Activated T-helper 1 cell treated with anti-CD3 and anti-CD28 coated beads, Interleukin-2, amount 50 U/mL, for 16 hours (primary cell): ENCODE measurements at places on chromosomes 4 and X.

DNA sequence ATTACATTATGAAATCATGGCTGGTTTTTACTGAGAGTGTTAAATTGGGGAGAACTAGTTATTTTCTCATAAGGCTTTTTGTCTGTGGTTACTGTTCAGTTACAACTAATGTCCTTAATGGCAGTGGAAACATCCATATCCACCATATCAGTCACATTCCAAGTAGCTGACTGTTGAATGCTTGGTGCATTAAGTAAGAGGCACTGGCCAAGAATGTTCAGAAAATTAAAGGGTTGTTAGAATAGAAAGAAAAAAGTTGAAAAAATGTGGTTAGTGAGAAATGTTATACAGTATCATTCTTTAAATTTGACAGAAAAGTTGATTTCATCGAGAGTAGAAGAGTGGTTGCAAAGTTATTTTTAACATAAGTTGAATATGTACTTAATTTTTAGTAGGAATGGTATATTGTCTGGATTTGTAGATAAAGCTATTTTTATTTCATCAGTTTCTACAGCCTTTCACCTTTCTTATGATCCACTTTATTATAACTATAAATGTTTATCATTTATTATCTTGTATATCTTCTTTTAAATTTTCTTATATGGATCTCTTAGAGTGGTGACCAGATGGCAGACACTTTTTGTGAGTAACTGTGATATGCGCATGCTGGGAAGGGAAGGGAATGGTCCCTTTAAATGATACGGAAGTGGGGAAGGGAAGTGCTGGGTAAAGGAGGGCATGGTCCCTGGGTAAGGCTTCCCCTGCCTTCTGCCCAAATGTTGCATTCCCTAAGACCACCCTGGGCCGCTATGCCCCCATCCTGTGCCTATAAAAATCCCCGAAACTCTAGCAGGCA lies 2407.1 kb downstream of the ARAP2 start:
- DNase-seq, result no peak

- DNase-seq, result no peak
Observed at GRCh38 chrX:112968351-112969133, 127.9 kb upstream of the AMOT start.

- DNase-seq, result no peak
Observed at GRCh38 chrX:126900937-126901336, 81.4 kb downstream of the PRR32 start.

DNA sequence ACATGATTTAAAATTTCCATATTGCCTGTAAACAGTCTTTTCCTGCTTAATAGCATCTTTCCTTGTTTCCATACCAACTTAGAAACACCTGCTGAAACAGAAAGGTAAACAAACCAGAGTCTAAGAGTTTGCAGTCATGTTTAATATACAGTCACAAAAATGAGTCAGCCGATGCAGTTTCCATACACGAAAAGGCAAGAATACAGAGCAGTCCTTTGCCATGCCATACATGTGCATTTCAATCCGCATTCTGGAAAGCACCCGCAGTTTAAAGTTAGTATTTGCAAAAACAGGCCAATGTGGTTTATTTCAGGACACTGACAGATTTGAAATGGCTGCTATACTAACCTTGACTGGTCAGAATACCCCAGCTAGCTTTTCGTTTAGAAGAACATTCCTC lies 32.1 kb downstream of the ASB5 start:
- DNase-seq, result no peak

DNA sequence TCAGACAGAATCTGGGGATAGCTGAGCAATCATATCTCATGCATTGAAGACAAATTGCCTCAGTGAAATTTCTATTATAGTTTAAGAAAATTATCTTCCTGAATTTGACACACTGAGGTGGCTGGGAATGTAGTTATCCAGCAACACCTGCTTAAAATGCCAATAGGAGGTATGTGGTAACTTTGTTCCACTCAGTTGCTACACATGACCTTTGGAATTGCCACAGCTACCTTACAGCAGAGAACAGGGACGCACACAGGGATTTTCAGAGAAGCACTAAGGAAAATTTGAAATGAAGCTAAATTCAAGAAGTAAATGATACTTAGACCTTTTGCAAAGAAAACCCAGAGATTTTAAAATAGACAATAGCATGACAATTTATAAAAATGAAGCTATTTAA lies 264.6 kb downstream of the IL1RAPL1 start:
- DNase-seq, result no peak

GRCh38 chrX:52265713-52266112 lies 81.0 kb downstream of the MAGED4 start:
- DNase-seq, result no peak

DNA sequence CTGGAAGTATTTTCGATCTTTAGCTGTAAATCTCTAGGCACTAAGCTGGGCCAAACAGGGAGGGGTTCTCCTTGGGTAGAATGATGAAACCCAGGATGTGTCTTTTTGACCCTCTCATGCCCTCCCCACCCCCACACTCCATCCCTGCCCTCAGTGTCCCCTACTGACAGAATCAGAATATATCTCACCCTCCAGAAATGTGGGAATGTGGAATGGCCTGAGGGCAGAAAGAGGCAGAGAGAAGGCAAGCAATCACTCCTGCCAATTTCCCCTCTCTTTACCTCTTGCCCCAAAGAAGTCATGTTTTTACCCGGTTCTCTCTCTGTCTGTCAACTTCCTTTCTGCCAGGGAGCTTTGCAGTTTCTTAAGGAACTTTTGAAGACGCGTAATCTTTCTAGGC lies 34.4 kb downstream of the RAP2C start:
- no peak for DNase-seq

- DNase-seq, result no peak
Observed at GRCh38 chr4:142376204-142376603, 469.9 kb downstream of the INPP4B start.

DNA sequence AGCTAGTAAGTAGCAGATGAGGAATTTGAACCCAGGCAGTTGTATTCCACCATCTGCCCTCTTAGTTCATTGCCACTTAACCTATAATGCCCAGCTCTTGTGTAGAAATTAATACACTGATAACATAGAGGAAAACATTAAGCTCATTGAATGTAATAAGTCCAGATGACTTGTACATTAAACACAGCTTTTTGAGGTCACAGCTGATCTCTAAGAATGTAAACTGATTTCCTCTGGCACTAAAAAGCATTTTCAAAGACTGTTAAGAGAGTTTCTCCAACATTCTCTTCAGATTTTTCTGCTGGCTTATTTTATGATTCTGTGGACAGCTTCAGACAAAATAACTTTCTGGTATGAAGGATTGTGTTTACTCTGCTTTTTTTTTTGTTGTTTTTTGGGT lies 42.7 kb downstream of the HPRT1 start:
- DNase-seq, result no peak

GRCh38 chr4:74423104-74423503 lies 21.8 kb upstream of the AREG start:
- no peak for DNase-seq

DNA sequence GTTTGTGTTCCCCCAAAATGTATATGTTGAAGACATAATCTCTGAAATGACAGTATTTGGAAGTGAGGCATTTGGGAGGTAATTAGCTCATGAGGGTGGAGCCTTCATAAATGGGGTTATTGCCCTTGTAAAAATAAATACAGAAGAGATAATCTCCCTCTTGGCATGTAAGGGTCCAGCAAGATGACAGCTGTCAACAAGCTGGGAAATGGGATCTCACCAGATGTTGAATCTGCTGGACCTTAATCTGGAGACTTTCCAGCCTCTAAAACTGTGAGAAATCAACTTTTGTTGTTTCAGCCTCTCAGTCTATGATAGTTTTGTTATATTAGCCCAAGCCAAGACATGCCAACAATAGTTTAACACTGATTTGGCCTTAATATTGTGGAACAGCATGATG lies 438.2 kb upstream of the PCDH7 start:
- DNase-seq, result no peak

GRCh38 chrX:116435597-116435996 lies 809 bp upstream of the SLC6A14 start:
- DNase-seq, result no peak

- no peak for DNase-seq
Observed at GRCh38 chr4:102696758-102697157, 64.0 kb downstream of the MANBA start.

GRCh38 chr4:169510617-169511016 lies 101.8 kb downstream of the NEK1 start:
- no peak for DNase-seq

DNA sequence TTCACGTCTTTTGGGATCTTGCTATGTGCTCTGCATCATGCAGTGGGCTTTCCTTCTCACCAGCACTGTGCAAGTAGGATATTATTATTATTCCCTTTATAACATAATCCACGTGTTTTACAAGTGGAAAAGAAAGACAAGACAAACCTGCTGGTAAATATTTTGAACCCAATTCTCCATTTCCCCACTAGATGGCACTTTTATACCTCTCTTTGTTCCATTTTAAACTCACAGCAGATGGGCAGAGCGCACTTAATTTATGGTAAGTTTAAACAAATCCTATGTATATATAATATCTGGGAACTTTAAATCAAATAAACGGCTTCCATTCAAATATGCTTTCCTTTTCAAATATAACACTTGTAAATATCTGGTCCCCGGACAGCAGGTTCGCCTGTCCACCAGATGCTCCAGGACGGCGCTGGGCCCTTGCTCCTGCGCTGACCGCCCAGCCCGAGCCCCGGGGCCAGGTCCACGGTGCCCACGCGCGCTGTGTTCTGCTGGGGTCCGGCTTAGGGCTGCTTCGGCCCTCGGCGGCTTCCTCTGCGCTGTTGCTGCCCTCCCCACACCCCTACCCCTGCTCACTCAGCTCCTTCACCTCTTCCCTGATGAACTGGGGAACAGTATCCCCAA lies 31.1 kb downstream of the F11 start:
- no peak for DNase-seq

GRCh38 chr4:53455766-53456165 lies 78.3 kb downstream of the FIP1L1 start:
- DNase-seq, result no peak

- DNase-seq, result no peak
Observed at GRCh38 chr4:37865450-37865849, 25.4 kb upstream of the TBC1D1 start.

DNA sequence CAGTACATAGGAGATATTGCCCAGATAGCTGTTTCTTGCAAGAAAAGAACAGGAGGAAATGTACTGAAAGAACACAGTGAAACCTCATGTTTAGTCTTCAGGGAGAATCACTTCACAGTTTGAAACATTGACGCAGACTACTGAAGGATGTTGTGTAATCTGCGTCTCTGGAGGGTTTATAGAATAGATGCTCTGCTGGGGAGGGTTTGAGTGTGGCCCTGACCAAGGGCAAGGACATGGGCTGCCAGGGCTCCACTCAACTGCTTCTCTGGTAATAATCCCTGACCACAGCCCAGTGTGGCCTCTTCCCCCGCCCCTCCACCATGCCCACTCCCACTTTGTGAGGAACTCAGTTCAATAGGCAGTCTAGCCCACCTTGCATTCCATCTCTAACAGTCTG lies 15.8 kb upstream of the ACE2 start:
- DNase-seq, result no peak

DNA sequence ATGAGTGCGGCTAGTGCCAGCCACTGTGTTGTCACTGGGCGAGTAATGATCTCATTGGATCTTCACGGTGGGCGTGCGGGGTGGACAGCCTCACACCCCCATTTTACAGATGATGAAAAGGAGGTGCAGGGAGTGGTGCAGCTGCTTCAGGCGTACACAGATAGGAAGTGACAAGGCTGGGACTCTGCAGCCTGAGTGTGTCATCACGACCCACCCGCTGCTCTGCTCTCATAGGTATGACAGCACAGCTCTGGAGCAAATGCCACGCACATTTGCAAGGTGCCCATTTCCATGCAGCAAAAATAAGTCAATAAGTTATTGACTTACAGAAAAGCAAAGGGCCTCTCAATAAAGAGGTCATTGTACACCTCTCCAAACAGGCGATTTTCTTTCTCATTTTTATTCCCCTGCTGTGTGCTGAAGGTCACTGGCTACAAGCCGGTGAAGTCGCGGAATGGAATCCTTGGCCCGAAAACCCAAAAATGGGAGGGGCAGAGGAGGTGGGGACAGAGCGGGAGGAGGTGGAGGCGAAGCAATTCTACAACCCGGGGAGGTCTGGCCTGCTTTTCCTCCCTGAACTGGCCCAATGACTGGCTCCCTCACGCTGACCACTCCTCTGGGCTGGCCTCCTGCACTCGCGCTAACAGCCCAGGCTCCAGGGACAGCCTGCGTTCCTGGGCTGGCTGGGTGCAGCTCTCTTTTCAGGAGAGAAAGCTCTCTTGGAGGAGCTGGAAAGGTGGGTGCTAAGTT lies at the start of gene SOD3:
SOD3 (plus strand) TSS at position 658 of the 750 bp plus-strand sequence. CDS start 3,949 bp downstream, outside the sequence.
- DNase-seq, result no peak

DNA sequence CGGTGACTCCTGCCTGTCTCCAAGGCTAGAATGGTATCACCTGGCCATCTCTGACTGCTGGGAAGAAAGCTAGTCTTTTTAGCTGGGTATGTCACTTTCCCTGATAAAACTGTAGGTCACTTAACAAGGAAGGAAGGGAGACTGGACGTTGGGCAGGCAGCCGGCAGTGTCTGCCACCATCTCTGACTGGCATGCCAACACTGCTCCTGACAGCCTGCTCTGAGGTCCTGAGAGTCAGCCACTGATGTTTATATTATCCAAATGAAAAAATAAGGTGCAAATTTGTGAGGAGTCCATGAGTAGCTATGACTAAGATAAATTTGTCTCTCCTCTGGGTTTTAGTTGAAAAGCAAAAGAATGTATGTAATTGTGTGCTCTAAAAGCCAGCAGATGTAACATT lies 77.2 kb downstream of the SNX25 start:
- DNase-seq, result no peak

- no peak for DNase-seq
Observed at GRCh38 chrX:53859890-53860289, 173.4 kb upstream of the HUWE1 start.

DNA sequence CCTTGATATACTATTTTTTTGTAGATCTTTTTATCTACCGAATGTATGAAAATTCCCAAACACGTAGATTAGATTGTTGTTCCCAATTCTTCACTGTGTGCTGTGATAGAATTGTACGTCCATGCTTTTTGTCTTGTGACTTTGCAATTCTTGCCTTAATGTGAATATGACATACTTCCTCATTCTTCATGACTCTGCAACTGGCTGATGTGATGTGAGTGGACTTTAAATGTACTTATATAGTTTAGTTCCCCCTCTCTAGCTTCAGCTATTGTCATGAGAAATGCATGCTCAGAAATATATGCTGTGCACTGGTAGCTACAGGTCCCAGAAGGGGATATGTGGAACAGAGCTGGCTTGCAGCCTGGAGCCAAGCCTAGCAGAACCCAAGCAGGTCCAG lies 89.4 kb downstream of the FTHL17 start:
- no peak for DNase-seq

GRCh38 chr4:123462007-123462406 lies 65.4 kb downstream of the SPRY1 start:
- DNase-seq, result no peak
